ENCODE measurements at places on chromosomes 2 and 18. TPM values are rescaled to one million over a fixed set of nuclear protein-coding genes. Genes with fewer than 3 reads are reported as not detected.

The PCARE gene
- 0.43 TPM for polyA plus RNA-seq

The SPP2 gene
- not detected for polyA plus RNA-seq

The C1GALT1C1L gene
- 4.1 TPM for polyA plus RNA-seq

The HK2 gene
- polyA plus RNA-seq: 12.1 TPM

The RTP5 gene
- polyA plus RNA-seq: not detected

The RNF125 gene
- 2.7 TPM for polyA plus RNA-seq

The LYG1 gene
- 4.2 TPM for polyA plus RNA-seq

The SERPINB11 gene
- polyA plus RNA-seq: not detected

The CPLX4 gene
- 0.13 TPM for polyA plus RNA-seq

The HES6 gene
- 3.7 TPM for polyA plus RNA-seq

- no peak for DNase-seq
Measured at GRCh38 chr2:186913870-186914269, 64.9 kb upstream of the ZSWIM2 start.

- DNase-seq: no peak
Measured at GRCh38 chr2:227407591-227408151, 19.9 kb upstream of the SCYGR1 start.

GRCh38 chr18:35142275-35142615 is 98.6 kb upstream of the ZNF397 start:
- no peak for DNase-seq

DNA sequence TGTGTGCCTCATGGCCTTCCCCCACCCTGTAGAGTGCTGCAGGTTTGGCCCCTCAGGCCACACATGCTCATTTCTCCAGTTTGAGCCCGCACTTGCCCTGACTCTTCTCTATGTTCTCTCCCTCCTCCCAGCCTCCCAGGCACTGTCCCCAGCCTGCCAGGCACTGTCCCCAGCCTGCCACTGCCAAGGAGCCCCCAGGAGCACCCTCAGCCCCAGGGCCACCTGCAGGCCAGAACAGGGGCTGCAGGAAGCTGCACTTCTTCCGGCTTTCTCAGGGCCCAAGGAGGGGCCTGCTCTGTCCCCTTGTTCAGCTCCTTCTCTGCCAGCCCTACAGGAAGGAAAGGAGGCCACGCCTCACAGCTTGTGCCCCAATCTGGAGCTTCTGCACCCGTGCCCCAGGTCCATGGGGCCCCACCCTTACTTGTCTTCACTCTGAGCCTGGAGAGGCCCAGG is 31.6 kb downstream of the CYP26B1 start:
- DNase-seq: no peak

DNA sequence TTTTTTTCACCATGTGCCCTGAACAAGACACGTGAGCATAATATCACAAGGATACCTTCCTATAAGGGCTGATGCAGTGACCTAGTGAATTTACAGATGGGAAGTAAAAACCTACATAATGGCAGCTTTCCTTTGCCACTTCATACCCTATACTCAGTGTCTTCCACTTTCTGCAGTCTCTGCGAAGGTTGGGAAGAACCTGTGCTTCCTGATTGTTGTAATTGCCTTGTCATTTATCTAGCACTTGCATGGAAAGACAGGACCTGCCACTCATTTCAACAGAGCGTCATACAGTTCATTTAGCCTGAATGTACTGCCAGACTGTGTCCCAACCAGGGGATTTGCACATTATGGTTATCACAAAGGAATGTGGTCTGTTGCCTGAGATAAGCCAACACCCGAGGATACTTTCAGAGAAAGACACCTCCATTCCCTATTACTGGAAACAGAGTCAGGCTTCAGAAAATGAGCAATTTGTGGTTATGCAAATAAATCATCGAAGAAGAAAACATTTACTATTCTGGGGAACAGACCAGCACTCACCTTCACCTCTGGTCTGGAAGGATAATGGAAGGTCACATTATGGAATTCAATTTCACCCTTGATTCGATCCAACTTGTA is 55.0 kb downstream of the ABCB11 start:
- no peak for DNase-seq

DNA sequence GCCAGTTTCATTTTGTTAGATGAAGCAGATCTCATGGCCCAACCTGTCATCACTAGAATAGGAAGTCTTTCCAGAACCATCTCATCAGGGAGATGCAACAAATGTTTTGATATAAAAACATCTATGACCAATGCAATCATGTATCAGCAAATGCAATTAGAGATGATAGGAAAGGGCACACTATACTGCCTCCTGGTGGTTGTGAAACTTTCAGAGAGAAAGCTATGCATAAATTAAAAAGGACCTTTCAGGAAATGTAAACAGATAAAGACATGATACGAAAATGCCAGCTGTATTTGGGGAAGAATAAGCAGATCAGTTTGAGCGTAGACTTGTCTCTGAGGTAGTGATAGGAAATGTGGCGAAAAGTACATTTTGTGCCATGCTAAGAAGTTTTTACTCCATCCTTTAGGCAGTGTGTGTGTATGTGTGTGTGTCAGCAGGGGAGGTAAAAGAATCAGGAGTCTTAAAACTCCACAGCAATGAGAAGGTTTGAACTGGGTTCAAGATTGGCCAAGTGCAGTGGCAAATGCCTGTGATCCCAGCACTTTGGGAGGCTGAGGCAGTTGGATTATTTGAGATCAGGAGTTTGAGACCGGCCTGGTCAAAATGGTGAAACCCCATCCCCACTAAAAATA is 479.3 kb downstream of the CPS1 start:
- DNase-seq: peak; percentile 18

DNA sequence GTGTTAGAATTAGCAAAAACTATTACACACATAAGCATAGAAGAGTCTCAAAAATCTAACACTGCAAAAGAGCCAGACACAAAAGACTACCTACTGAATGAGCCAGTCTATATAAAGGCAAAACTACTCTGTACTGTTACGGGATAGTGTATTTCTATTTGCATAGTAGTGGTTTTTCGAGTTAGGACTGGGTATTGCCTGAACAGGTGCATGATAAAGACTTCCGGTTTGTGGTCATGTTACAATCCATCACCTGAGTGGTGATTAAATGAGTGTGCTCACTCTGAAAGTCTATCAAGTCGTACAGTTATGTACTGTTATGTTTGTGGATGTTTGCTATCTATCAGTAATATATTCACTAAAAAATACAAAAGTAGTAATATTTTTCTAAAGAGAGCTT is 523.3 kb upstream of the SYT4 start:
- no peak for DNase-seq

DNA sequence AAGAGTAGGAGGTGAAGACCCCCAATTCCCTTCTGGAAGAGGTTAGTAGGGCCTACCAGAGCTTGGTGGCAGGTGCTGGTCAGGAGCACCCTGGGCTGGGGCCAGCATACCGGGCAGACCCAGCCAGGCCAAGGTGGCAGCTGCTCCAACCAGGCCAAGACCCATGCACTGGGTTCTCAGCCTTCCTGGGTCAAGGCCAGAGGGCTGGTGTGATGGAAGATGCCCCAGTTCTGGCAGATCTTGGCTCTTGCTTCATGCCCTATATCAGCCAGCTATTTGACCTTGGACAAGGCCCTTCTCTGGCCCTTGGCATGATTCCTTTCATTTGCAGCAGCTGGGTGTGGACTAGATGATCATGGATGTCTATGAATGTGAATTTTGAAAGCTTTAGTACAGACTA is 57.7 kb downstream of the PRKCE start:
- no peak for DNase-seq

- DNase-seq: no peak
Measured at GRCh38 chr18:61748004-61748403, 144.8 kb downstream of the RNF152 start.

- DNase-seq: no peak
Measured at GRCh38 chr18:47611649-47612048, 318.8 kb downstream of the SMAD2 start.

DNA sequence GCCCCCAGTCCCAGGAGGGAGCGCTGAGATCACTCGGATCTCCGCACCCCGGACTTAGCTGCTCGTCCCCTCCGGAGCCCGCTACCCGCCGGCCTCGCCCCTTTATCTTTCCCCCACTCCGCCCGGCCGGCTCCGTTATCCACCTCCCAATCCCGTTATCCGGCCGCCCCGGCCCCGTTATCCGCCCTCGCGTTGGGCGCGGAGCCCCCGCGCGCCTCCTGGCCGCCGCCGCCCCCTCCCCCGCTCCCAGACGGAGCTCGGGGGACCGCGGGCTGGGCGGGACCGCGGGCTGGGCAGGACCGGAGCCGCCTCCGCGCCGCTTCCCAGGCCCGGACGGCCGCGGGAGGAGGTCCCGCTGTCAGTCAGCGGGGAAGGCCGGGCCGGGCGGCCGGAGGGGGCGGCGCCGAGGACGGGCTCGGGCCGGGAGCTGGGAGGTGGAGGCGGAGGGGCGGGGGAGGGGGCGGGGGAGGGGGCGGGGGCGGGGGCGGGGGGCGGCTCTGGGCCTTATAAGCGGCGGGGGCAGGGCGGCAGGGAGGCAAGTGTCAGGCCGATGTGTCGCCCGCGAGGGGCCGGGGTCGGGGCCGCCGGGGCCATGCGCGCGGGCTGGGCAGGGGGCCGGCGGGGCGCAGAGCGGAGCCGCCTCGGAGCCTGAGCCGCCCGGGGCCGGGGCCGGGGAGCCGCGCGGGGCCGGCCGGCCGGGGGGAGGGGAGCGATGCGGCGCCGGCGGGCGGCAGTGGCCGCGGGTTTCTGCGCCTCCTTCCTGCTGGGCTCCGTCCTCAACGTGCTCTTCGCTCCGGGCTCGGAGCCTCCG is at the start of gene PKDCC:
Gene PKDCC, plus strand, starts transcription at position 534 of the 811 bp plus-strand sequence. Its CDS starts 179 bp downstream, at position 713.
- peak; percentile 88 for DNase-seq

DNA sequence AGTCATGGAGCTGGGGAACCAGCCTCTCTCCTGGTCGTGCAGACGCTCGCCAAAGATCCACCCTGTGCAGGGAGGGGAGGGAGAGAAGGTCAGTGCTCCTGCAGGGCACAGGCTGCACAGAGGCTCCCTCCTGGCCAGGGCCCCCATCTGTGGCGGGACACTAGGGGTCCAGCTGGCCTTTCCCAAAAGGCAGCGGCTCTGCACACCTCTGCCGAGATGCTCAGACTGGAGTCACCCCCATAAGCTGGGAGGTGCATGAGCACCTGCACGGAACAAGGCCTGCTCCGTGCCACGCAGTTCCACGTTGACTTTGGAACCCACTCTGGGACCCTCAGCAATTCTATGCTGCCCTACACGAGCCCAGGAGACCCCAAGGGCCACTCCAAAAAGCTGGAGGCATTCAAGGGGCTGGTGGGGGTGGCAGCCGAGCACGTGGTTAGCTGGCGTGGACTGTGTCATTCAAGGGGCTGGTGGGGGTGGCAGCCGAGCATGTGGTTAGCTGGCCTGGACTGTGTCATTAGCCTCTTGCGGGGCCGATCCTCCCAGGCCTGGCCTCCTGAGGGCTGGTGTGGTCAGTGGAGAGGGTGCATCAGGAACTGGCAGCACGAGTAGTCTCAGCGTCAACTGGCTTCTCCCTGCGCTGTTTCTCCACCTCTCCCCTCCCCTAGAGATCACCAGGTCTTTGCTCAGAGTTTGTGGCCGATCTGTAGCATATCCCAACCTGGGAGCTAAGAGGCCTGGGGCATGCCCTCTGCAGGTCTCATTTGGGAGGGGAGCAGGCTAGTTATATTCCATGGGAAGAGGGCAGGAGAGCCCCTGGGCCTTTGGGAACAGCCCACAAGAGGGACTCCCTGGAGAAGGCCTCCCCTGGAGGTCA is 9.8 kb downstream of the SNORC start:
- no peak for DNase-seq

DNA sequence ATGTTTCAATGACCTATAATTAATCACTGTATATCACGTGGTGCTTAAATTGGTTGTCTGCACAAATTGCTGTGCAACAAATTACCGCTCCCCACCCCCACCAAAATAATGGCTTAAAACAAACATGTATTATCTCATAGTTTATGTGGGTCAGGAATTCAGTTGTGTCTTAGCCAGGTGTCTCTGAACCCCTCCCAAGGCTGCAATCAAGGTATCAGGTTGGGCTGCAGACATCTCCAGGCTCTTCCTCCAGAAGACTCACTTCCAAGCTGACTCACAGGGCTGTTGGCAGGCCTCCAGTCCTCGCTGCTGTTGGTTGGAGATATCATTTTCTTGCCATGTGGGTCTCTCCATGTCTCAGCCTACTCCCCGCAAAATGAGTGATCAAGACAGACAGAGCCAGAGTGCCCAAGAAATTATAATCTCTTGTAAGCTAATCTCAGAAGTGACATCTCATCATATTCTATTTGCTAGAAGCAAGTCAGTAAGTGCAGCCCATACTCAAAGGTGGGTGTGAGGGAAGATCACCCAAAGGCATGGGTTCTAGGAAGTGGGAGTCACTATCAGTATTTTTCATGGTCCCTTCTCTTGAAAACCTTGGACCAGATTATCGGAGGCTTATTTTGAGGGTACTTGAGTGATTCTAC is 38.4 kb downstream of the SPC25 start:
- DNase-seq: no peak

DNA sequence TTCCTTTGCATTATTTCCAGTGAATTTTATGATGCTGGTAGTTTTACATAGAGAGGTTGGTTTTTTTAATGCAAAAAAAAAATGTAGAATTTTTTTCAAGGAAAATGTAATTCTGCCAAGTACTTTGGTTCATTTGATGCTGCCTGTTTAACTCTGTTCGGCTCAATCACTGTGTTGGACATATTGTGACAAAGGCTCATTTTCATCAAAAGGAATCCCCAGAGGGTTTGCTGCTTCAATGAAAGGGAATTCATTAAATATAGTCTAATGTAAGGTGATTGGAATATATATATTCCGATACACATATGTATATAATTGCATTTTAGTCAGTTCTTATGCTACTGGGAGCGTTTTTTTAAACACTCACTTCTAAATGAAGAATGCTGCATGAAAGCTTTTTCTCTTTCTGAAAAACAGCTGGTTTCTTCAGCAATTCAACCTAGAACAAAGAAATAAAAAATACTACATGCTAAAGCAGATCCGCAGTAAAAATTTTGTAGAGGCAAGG is 314.6 kb upstream of the VWC2L start:
- DNase-seq: no peak

GRCh38 chr2:95526360-95527341 is 42.1 kb upstream of the TRIM43B start:
- peak; percentile 77 for DNase-seq

- DNase-seq: no peak
Measured at GRCh38 chr2:47301277-47301618, 101.7 kb upstream of the MSH2 start.

DNA sequence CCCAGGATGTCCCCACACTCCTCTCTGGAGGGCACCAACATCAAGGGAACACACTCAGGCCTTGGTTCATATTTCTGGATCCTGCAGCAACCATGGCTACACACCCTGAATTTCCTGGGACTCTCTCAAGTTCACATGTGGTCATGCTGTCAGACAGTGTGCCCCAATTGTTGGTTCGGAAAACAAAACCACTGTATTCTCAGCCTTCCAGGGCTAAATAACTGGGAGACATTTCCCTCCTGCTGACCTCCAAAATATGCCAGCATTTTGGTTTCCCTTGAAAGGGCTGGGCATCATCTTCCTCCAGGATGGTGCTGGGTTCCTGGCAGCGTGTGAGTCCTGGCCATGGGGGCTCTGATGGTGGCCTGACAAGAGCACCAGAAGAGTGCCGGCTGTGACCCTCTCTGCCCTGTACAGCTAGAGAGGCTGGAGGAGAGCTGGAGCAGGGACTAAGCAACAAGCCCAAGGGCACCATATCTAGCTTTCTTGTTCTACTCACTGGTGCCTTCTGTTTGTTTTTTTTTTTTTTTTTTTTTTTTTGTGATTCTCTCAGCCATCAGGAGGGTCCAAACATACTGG is 37.5 kb upstream of the WIPF1 start:
- DNase-seq: no peak

Data from left kidney (tissue), 8 donors.